ENCODE measurements at places on chromosomes 1 and 21.
A peak's percentile ranks its signal among the peaks of the same experiment; 100 is the strongest.

DNA sequence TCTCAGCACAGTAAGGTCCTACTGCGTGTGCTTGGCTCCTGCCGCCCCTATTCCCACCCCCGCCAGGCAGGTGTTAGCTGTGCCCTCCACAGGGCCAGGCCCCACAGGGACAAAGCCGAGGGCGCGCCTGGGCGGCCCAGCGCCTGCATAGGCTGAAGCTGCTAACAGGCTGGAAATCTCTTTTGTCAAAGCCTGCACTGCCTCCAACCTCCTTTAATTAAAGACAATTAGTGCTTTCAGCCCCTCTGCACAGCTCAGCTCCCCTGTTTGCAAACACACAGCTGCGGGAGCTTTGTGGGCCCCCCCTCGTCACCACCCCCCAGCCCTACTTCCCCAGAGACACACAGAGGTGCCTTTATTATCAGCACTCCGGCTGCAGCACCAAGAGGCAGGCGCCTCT is 95.9 kb downstream of the EPHB2 start:
- no peak for DNase-seq

GRCh38 chr1:25861316-25862286 is 2.3 kb upstream of the AUNIP start:
- peak; percentile 32 for DNase-seq

DNA sequence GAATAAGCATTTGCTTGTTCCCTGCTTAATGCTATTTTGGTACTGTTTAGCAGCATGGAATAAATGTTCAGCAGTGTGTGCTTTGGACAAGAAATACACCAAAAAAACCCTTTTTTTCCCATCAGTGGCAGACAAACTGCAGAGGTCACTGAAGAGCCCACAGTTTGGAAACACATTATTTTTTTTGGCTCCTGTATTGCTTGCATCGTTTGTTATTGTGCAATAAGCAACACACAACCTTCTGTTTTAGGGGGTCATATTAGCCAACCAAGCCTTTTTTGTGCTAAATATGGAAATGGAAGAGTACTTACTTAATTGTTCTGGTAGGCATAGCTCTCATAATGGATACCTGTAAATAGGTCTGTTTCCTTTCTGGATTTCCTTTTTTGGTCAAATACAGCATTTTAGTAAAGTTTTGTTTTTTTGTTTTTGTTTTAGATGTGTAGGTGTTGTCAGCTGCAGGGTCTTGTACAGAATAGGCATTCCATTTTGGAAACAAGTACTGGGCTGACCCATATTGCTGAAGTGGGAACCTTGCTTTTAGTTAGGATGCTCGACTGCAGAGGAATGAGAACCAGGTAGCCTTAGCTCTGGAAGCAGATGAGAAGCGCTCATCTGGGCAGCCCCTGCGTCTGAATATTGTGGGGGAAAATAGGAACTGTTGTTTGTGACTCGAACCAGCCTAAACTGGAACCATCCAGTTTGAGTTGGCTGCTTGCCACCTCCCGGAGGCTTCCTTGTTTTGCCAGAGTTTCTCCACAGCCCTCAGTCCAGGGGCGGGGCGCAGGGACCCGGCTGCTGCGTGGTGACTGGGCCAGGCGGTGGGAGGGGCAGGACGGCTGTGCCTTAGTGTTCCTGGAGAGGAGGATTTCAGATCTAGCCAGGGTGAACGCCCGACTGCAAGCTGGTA is 38.4 kb downstream of the SPEN start:
- no peak for DNase-seq

- DNase-seq: peak; percentile 98
Observed at GRCh38 chr1:26833432-26834405, 7.2 kb downstream of the ZDHHC18 start.

DNA sequence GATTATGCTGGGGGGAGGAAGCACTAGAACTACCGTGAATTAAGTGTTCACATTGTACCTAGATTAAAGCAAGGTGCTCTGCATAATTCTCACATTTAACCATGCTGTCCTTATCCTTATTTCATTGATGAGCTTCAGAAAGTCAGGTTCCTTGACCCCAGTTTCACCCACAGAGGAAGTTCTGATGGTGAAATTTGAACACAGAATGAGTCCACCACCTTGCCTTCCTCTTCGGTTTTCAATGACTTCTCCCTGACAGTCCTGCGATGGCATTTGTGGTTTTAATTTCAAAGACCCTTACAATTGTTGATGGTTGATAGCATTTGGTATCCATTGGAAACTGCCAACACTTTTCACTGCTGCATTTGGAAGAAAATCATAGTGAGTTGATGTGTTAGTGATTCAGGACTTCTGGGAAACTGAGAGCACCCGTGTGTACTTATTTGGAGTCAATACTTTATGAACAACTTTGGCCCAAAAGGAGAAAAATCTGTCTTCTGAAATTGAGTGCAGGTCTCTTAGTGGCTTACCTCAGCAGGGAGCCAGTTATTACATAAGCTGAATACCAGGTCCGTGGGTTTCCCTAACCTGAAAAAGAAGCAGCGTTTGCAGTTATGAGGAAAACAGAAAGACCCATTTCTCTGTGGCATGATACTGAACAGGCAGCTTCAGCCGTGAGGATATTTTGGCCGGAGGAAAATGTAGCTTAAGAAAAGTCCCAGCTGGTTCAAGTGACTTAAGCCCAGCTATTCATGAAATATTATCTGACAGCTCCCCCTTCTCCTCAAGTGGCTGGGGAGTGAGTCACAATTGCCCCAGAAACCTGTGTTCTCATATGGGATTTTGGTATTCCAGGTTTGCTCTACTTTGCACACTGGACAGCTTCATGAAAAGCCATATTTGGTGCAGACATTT is 47.5 kb downstream of the ROR1 start:
- no peak for DNase-seq

- no peak for DNase-seq
Observed at GRCh38 chr1:227753999-227754711, 18.9 kb downstream of the SNAP47 start.

DNA sequence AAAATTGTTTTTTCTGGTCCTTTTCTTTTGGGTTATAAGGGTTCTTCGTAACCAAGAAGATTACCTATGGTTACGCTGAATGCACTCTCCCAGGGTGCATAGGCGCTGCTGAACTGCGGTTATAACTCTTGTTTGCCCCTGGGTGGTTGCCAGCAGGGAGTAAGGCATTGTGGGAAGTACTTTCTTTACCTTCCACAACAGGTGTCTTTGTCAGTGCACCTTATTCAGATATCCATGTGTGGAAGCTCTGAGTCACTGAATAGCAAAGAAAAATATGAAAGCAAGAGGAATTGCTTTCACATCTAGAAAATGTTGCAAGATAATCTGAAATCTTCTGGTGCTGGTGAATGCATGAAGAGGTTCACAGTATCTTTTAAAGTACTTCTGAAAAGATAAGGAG is 124.4 kb upstream of the CACYBP start:
- no peak for DNase-seq

GRCh38 chr1:206922524-206922923 is 783 bp upstream of the FCMR start:
- DNase-seq: no peak

DNA sequence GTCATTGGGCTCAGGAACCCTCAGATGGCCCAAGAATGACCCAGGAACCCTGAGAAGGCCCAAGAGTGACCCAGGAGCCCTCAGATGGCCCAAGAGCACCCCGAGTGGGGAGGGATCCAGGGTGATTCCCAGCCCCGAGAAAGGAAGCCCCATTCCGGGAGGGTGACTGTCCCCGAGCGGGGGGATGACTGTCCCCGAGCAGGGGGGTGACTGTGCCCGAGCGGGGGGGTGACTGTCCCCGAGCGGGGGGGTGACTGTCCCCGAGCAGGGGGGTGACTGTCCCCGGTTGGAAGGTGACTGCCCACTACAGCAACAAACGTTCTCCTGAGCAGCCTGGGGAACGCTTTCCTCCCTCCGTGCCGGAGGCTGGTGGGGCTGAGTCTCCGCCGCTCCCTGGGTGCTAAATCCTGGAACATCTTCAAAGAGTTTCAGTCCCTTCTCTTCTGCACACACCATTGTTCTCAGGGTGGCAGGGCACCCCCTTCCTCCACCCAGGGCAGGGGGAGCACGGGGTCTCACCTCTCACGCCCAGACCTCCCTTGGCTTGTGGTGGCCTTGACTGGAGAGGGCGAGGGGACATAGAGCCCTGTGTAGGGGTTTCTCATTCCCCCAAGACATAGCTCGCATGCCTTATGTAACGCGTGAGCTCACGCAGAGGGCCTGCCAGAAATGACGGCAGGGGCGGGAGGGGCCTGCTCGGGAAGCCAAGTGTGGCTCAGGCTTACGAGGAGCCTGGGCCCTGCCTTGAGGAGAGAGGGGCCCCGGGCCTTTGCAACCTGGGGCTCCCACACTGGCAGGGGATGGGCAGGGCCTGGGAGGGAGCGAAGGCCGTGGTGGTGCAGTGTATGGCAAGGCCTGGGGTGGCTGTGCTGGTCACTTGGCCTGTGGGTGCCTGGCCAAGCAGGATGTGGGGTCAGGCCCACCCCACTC is 14.3 kb upstream of the SKI start:
- DNase-seq: no peak

DNA sequence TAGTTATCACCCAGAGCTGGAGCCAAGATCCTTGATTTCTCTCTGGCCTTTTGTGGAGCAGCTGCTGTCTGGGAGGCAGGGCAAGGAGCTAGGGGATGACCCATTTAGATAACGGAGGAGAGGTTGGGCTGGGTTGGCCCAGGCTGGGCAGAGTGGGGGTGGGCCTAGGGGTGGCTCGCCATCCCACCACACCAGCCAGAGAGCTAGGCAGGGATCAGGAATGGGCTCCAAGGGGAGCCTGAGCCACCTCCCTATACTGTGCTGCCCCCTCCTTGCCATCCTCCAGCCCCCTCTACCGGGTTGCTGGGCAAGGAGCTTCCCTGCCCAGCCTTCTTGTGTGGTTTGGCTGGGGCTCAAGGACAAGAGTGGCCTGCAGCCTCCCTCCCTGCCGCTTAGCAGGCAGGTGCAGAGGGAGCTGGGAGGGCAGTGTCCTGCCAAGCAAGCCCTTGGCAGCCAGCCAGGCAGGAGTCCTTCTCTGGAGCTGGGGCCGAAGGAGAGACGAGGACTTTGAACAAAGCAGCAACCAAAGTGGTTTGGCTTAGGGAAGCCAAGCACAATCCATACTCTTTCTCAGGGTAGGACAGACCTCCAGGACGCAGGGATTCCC is 4.1 kb downstream of the NUAK2 start:
- DNase-seq: no peak

GRCh38 chr1:8938232-8938999 is 7.3 kb upstream of the CA6 start:
- no peak for DNase-seq

DNA sequence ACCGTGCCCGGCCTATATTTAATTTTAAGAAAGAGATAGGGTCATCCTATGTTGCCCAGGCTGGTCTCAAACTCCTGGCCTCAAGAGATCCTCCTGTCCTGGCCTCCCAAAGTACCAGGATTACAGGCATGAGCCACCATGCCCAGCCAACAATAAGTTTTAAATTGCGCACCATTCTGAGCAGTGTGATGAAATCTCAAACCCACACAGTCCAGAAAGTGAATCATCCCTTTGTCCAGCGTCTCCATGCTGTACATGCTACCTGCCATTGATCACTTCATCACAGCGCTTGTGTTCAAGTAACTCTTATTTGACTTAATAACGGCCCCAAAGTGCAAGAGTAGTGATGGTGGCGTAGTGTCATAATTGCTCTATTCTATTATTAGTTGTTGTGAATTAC is 75.4 kb downstream of the APP start:
- no peak for DNase-seq

GRCh38 chr21:28639737-28640136 is 352.9 kb downstream of the LTN1 start:
- DNase-seq: no peak

GRCh38 chr21:44910229-44911067 is 10.3 kb downstream of the ITGB2 start:
- DNase-seq: no peak

DNA sequence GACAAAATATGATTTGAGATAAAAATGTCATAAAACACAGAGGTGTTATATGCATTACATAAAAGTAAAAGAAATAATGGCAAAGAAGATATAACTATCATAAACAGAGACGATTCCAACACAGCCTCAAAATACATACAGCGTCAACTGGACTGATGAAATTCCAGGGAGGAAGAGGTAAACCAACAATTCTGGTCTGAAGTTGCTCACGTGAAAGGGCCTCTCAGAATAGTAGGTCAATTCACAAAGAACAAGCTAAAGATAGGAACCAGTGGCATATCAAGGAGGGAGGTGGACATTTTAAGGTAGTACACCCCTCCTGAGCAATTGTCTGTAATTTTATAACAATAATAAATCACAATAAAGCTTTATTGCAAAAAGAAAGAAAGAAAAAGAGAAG is 18.6 kb downstream of the SLC2A5 start:
- DNase-seq: no peak

GRCh38 chr21:35367553-35367952 is 318.5 kb upstream of the RUNX1 start:
- DNase-seq: no peak

DNA sequence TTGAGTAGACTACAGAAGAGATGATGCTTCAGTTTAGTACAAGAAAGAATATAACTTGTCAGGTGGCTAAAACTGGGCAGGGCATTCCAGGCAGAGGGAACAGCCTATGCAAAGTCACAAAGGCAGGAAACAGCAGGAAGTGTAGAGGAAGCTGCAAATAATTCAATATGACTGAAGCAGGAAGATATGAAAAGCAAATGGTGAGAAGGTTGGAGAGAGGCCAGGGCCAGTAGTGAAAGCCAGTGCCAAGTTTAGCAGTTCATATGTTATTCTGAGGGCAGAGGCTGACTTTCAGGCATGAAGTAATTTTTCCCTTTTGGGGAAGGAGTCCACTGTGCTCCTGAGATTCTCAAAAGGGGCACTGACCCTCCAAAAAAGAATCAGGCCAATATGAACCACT is 8.0 kb upstream of the YBX1 start:
- DNase-seq: no peak

- DNase-seq: peak; percentile 34
Observed at GRCh38 chr1:33121728-33122127, 40.8 kb downstream of the AZIN2 start.

DNA sequence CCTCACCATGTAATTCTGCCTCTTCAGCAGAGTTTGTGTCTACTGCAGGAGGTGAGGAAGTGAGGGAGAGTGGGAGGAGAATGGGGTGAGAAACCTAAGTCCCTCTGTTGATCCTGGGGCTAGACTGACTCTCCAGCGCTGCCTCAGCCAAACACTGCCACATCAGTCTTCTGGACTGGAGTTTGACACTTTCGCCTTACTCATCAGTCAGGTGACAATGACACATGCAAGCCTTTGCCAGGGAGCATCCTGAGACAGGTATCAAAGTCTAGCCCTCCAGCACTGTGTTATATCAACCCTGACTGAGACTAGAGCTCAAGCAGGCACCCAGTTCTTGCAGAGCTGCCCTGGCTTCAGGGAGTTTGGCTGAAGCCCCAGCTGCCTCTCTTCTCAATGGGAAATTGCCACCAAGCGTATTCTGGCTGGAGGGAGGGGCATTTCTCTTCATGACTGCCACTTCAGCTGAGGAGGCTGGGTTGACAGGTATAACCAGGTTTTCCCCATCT is 33.3 kb upstream of the SUCO start:
- DNase-seq: no peak

GRCh38 chr1:25642574-25643108 is 26.1 kb downstream of the MAN1C1 start:
- DNase-seq: peak; percentile 92

- peak; percentile 63 for DNase-seq
Observed at GRCh38 chr1:165928075-165928731, 100.8 kb downstream of the UCK2 start.
